ENCODE measurements at places on chromosomes 12 and 14.

- no peak overlapping the region for H3K4me3 ChIP-seq
- no peak for DNase-seq
- H3K4me1 ChIP-seq: no peaks in the 10 kb centered on the region
- H3K27ac ChIP-seq: no peak overlapping the region
Observed at GRCh38 chr12:120381752-120382419, 12.9 kb upstream of the MSI1 start.

GRCh38 chr12:116818341-116818856 lies 62.8 kb downstream of the HRK start:
- H3K4me1 ChIP-seq: peaks cover 20% of the 10 kb centered on the region
- no peaks in the 10 kb centered on the region for H3K36me3 ChIP-seq
- peak overlapping the region; percentile 91 for H3K27ac ChIP-seq
- H3K4me3 ChIP-seq: peak overlapping the region; percentile 82

DNA sequence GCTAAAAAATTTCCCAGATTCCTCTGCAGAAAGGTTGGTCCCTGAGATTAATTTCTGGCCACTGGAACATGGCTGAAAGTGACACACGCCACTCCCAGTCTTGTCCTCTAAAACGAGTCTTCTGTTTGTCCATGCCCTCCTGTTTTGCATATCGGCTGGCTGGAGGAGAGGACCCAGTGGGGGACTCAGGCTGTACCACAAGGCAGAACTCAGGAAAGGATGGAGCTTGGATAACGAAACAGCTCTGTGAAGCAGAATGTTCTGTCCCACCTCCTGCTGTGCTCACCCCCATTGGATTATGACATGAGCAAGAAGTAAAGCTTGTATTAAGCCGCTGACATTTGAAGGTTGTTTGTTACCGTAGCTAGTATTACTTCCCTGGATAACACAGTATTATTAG lies 856.2 kb downstream of the BCL11B start:
- H3K4me3 ChIP-seq: no peak overlapping the region
- H3K4me1 ChIP-seq: peaks cover 13% of the 10 kb centered on the region

DNA sequence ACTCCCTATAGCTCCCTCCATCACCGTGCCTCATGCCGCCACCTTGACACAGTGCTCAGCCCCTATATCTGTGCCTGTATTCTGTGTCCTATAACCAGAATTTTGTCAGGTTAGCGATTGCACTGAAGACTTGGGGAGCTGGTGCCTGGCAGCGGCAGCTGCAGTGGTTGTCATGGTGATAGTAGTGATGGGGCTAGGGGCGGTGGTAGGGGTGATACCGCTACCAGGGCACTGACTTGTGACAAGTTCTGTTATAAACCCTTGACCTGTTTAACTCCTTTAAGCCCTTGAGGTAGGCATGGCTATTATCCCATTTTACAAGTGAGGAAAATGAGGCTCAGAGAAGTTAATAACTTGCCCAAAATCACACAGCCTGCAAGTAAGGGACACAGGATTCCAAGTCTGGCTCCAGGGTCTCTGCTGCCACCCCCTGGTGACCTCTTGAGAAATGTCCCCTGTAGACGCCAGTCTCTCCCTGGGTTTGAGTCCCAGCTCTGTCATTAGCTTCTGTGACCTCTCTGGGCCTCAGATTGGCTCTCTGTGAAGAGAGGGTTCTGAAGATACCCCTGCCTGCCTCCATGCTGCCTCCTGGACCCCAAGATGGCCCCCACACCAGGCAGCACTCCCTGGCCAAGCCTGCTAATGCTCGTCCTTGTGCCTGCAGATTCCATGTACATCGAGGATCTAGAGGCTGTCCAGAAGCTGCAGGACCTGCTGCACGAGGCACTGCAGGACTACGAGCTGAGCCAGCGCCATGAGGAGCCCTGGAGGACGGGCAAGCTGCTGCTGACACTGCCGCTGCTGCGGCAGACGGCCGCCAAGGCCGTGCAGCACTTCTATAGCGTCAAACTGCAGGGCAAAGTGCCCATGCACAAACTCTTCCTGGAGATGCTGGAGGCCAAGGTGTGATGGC lies 121.9 kb downstream of the ESRRB start:
- DNase-seq: no peak
- no peaks in the 10 kb centered on the region for H3K4me1 ChIP-seq
- no peak overlapping the region for H3K4me3 ChIP-seq
- no peaks in the 10 kb centered on the region for H3K36me3 ChIP-seq
- H3K27ac ChIP-seq: no peak overlapping the region
- no peaks in the 10 kb centered on the region for H3K27me3 ChIP-seq

Measured in esophagus squamous epithelium (tissue), 5 donors.